ENCODE measurements at places on chromosomes 3 and 15.

- DNase-seq: no peak
Observed at GRCh38 chr3:146131616-146132410, 29.2 kb downstream of the PLOD2 start.

GRCh38 chr3:125587039-125587648 is 8.2 kb downstream of the OSBPL11 start:
- DNase-seq: no peak

DNA sequence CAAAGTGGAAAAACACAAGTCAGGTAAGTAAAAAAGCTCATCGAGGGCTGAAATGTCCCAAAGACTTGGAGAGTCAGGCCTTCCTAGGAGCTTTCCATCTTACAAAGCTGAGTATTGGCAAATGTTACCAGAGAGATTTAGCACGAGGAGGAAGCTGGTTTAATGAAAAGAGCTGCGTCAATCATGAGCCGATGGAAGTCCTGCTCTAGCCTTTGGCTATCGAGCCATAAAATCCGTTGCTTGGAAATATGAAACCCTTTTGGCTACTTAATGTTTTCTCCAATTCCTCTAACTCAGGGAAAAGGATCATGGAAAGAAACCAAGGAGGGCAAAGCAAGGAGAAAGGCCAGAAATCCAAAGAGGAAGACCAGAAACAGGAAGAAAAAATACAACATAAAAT is 1074.6 kb downstream of the FHIT start:
- no peak for DNase-seq

- DNase-seq: no peak
Observed at GRCh38 chr3:185059766-185060165, 93.1 kb downstream of the C3orf70 start.

- DNase-seq: no peak
Observed at GRCh38 chr3:115806501-115806900, 183.2 kb downstream of the GAP43 start.

DNA sequence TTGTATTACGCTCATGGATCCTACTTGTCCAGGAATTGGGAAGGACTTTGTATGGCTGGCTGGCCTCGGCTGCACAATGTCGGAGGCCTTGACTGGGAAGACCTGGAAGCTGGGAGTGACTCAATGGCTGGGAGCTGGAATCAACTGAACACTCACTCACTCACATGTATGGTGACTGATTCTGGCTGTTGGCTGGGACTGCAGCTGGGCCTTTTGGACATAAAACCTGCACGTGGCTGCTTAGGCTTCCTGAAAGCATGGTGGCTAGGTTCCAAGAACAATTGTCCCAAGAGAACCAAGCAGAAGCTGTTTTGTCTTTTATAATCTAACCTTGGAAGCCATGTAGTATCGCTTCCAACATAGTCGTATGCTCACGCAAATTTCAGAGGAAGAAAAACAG is 38.0 kb upstream of the CMTM8 start:
- DNase-seq: no peak

- DNase-seq: no peak
Observed at GRCh38 chr3:149015393-149015792, 24.1 kb downstream of the GYG1 start.

GRCh38 chr3:27577504-27577903 is 93.3 kb upstream of the SLC4A7 start:
- DNase-seq: no peak

- DNase-seq: no peak
Observed at GRCh38 chr3:23421811-23422516, 218.8 kb downstream of the UBE2E2 start.

DNA sequence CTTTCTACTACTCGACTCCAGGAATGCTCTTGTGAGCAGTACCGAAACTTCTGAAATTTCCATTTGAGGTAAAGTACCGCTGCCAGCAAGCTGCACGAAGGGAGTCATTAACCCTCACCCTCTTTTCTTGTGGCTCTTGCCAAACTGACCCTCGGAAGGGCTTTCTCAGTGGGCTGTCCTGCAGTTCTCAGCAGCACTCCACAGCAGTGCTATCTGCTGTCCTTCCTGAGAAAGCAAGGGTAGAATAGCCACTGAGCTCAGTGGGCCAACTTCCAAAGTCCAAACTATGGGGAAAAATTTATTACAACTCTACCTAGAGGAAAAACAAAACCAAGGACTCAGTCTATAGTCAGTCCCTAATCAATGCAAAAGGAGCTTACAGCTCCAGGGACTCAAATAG is 38.5 kb upstream of the COL8A1 start:
- DNase-seq: no peak

DNA sequence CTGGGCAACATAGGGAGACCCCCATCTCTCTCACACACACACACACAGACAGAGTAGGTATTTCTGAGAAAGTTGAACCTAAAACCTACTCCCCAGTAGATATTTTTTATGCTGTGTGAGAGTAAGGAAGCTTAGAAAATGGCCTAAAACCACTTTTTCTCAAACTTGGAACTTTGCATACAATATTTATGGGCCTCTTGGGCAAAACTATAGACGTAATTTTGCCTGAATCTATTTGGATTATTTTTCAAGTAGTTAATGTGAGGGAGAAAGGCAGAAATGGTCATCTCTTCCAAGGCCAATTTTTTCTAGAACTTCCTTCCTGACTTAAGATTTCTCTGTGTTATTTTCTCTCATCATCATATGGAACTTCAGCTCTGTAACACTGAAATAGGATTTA is 81.7 kb downstream of the ZNF609 start:
- DNase-seq: no peak

DNA sequence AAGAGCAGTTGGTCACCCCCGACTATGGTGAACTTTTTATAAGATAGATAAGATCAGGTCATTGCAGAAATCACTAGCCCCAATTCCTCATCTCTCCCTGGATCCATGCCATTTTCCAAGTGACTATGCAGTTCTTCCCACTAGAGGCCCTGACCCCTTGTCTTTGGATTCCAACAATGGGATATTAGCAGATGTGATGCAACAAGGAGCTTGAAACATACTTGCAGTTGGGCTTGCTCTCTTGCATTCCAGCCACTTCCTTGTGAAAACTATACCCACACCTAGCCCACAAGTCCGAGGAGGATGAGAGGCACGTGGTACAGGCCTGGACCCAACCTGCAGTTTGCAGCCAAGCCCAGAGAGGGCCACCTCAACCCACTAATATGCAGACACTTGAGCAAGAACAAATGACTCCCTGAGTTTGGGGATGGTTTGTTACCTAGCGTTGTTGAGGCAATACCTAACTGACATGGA is 60.6 kb downstream of the SUCLG2 start:
- no peak for DNase-seq

DNA sequence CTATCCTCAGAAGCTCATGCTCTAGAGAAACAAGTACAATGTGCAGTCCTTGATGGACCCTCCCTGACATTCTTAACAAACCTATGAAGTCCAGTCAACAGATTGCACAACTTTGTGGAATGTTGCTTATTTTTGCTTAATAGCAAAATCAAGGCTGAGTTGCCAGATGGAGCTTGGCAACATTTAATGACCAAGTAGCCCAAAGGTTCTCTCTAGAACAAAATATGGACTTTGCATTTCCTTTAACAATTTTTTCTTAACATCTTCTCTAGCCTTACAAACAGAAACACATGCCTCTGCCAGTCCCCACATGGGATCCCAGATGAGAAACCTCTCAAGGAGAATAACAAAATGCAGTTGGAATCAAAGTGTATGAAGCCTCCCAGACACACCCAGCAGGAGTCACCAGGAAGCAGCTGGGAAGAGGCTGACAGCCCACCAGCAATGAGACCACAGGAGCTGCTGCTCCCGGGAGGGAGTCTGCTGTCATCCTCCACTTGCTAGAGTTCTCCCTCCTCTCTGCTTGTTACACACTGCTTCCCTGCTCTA is 422.5 kb upstream of the CDIN1 start:
- no peak for DNase-seq

DNA sequence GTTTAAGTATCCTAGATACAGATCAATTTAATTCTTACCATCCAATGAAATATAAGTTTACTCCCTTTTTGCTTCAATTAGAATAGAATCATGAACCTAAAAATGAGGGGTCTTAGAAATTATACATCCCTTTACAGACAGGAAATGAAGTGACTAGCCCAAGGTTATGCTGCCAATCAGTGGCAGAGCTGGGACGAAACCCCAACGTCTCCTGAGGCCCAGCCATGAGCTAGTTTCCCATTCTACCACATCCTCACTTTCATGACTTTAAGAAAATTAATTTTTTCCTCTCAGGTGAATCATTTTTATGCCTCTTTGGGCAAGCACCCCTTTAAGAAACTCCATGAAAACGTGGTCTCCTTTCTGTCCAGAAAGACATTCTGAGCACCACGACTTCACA is 11.2 kb downstream of the LRIG1 start:
- DNase-seq: no peak

DNA sequence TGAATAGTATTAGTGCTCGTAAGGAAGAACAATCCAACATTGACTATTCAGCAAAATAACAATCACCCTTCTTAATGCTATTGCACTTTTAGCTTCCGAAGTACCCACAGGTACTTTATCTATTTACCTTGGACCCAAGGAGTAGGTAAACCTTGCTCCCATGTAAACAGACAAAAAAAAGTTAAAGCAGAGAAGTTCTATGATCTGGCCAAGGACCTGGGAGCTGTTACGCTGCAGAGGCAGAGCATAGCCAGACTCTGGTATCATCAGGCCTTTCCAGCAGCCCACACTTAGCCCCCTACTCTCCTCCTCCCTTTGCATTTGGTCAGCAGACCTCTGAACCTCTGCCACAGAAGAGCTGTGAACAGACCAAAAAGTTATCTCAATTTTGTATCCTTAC is 130.3 kb upstream of the TPM1 start:
- no peak for DNase-seq

- no peak for DNase-seq
Observed at GRCh38 chr3:23161896-23162570, 41.1 kb upstream of the UBE2E2 start.

DNA sequence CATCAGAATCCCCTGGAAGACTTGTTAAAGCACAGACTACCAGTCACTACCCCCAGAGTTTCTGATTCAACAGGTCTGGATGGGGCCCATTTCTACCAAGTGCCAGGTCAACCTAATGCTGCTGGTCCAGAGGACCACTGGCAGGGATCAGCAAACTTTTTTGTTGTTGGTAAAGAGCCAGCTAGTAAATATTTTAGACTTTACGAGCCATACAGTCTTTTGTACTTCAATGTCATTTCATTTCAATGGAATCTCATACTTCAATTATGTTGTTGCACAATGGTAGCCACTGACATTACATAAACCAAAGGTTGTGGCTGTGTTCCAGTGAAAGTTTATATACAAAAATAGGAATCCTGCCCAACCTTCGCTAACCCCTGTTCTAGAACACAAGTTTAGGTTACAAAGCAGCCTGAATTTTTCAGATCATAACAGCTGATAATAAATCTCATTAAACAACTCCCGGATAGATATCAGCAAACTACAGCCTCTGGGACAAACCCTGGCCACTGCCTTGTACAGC is 28.7 kb downstream of the ULK4 start:
- DNase-seq: no peak

- no peak for DNase-seq
Observed at GRCh38 chr3:160498202-160498601, 48.6 kb upstream of the TRIM59 start.

DNA sequence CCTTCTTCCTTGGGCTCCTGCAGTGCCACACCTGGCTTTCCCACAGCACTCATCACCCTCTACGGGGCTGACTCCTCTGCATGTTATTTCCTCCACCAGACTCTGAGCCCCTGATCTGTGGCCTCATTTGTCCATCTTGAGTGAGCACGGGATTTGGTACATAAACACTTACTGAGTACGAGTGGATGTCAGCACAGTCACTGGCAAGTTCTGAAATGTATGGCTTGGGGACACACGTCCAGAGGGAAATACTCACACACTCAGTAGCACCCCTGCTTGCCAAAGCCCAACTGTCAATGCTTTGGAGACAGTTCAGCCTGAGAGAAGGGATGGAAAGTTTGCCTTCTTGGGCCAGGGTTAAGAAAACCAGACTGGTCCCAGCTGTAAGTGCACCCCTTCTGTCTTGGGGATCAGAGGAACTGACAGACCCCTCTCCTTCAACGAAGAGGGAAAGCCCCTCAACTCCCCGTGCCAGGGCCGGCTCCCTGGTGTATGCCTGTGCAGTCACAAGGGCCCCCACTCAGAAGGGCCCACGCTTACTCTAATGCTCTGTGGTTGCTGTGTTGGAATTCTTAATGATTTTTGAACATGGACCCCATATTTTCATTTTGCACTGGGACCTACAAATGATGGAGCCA is 71.9 kb downstream of the UMPS start:
- no peak for DNase-seq

DNA sequence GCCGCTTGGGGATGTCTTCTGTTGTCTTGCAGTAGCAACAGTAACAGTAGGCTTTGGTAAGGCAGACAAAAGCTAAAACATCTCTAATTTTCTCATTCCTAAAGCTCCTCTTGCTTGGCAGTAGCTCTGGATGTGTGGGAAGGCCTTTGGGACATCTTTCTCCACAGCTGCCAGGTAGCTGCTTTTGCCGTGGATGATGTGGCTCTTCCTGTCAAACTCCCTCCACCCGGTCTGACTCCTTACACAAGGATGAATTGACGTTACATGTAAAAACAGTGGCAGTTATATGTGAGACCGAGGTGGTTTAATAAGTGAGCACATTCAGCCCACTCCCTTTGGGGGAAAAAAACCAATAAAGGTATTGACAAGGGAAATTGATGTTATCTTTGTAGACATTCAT is 309.1 kb downstream of the TUSC7 start:
- DNase-seq: no peak

DNA sequence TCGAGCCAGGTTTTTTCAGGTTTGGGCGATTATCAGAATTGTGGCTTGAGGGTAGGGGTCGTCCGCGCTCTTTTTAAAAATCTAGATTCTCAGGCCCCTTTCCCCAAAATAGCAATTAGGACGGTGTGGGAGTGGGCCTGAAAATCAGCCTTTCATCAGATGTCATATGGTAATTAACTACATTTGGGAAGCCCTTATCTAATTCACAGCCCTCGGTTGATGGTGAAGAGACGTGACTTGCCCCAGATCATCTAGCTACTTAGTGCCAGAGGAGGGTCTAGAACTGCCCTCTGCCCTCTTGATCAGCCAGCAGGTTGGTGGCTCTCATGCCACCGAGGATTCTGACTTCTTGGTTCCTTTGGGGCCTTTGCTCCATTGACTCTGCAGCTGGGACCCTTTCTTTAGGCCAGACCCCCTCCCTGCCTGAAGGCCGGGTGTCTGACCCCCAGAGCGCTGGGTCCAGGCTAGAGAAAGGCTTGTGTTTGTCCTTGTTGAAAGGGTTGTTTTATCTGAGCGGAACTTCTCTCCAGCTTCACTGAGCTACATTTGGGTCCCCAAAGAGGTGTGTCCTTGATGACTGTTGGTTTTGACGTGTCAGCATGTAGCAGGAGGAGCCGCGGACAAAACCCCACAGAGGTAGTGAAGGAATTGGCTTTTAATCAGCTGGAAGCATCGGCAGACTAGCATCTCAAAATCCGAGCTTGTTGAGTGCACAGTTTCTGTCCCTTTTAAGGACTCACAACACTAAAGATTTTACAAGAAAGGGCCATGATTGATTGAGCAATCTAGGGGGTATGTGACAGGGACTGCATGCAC is 857 bp downstream of the AEN start:
- no peak for DNase-seq

DNA sequence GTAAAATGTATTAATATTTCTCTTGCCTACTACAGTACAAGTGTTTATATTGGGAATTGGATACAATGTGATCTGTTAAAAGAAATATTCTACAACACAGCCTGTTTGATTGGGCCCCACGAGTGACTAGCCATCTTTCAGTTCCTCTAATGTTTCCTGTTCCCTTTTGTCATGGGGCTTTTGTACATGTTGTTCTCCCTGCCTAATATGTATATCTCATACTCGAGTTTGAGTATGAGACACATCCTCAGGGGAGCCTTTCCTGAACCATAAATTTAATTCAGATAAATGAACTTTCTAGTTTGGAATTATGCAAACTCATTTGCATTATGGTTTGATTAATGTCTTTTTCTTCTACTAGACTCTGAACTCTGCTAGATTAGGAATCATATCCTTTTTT is 65.5 kb downstream of the MEF2A start:
- DNase-seq: no peak

Measured in nucleus accumbens (tissue), 56 donors.